ENCODE measurements at places on chromosomes 5 and 9.

DNA sequence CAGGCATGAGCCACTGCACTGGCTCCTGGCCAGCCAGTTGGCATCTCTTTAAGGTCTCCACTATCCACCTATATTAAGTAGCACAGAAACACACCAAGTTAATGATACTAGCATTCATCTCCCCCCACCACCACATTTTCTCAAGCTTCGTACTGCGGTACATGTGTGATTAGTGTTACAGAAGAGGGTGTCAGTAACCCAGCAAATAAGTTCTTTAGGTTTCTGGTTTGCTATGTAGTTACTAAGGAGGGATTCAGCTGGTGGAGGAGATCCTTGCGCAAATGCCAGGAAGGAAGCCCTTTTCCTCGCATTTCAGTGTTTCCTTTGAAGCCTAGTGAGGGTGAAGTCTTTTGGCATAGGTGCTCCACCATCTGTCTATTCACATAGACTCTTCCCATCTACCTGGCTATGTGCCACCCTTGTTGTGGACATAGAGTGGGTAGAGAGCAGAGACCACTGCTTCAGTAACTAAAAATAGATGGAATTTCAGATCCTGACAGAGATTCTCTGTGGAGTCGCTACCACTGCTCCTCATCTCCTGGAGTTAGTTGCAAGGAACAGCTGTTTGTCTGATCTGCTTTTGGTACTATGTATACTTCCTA is 16.7 kb downstream of the UBE2D2 start:
- DNase-seq = no peak

- DNase-seq = no peak
Measured at GRCh38 chr9:113293285-113293878, 9.8 kb downstream of the RNF183 start.

GRCh38 chr5:174793684-174794328 is 69.4 kb downstream of the MSX2 start:
- DNase-seq = peak; percentile 41

DNA sequence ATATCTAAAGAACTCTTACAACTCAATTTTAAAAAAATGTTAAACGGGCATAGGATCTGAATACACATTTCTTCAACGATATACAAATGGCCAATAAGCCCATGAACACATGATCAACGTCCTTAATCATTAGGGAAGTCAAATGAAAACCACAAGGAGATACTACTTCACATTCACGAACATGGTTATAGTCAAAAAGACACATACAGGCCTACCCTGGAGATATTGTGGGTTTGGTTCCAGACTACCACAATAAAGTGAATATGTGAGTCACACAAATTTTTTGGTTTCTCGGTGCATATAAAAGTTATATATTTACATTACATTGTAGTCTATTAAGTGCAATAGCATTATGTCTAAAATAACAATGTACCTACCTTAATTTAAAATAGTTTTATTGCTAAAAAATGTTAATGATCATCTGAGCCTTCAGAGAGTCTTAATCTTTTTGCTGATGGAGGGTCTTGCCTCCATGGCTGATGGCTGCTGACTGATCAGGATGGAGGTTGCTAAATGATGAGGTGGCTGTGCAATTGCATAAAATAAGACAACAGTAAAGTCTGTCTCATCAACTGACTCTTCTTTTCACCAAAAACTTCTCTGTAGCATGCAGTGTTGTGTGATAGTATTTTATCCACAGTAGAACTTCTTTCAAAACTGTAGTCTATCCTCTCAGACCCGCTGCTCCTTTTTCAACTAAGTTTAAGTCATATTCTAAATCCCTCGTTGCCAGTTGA is 15.1 kb downstream of the AK3 start:
- DNase-seq = no peak

- peak; percentile 33 for DNase-seq
Measured at GRCh38 chr5:103258957-103259704, 568 bp downstream of the MACIR start.

DNA sequence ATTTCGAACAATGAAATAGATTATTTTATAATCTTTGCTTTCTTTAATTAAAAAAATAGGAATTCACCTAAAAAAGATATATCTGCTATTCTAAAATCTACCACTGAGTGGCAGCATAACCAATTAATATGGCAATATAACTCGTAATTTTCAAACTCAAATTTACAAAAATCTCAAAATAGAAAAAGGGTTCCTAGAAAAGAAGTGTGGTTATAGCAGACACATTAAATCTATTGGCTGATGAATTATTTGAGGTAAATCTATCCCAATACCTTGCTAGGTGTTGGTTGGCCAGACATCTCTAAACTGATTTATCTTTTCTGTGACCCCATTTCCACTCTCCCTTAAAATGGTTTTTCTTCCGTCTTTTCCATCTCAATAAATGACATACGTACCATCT is 30.2 kb upstream of the NRG2 start:
- DNase-seq = peak; percentile 12

GRCh38 chr5:180787711-180788431 is 14.7 kb downstream of the MGAT1 start:
- DNase-seq = no peak

- DNase-seq = peak; percentile 10
Measured at GRCh38 chr9:121122246-121123032, 47.7 kb downstream of the CNTRL start.

- no peak for DNase-seq
Measured at GRCh38 chr9:106596984-106597383, 266.0 kb upstream of the ZNF462 start.

DNA sequence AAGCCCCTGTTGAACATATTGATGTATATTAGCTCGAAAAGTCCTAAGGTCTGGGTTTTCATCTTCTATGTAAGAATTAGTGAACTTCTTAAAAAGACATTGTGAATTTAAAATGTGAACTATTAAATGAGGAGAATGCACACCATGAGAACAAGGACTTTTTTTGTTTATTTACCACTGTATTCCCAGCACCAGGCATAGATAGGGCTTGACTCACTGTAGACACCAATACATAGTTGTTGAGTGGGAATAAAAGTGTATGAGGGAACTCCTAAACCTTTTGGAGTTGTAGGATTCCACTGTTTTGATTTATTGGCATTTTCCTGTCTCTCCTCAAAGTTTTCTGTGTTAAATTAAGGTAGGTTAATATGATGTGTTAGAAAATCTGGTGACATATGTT is 40.3 kb downstream of the NNT start:
- no peak for DNase-seq

GRCh38 chr5:218457-219291 is 554 bp downstream of the SDHA start:
- no peak for DNase-seq

DNA sequence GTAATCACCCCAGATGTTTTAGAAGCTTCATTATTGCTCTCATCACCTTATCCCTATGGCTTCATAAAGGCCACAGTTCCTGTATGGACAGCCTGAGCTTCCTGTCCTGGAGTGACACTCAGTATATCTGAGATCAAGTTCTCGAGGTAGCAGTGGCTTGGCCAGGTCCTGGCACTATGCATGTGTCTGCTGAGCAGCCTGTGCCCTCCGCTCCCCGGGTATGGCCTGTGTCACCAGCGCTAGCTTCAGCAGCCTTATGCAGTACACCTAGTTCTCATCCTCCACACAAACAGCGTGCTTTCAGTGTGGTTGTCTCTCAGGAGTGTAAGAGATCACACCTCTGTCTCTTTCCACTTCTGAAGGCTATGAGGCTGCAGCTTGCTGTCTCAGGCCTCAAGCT is 514.7 kb downstream of the DIRAS2 start:
- no peak for DNase-seq

GRCh38 chr5:82365026-82365425 is 86.9 kb upstream of the RPS23 start:
- DNase-seq = no peak

GRCh38 chr9:134641173-134641989 is at the start of gene COL5A1:
Gene COL5A1, plus strand, starts transcription at chr9:134641803. Its CDS starts 385 bp downstream, at chr9:134642188.
- DNase-seq = peak; percentile 68

- DNase-seq = no peak
Measured at GRCh38 chr9:83322438-83322837, 215.8 kb downstream of the FRMD3 start.

DNA sequence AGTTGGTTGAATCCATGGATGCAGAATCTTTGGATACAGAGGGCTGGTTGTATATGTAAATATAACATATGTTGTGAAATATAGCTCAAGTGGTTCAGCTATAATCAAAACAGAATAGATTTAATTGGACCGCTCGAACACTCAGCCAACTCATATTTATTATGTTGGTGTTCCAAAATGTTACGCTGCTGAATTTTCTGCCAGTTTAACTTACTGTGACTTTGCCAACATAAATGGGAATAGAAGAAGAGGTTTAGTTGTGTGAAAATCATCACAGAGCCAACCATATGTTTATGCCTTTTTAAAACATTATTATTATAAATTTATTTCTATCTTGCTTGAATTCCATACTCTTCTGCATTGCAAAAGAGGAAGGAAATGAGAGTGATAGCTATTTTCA is 178.2 kb upstream of the FBXL7 start:
- no peak for DNase-seq

Data from kidney capillary endothelial cell (primary cell).